NCI-H1694 (cell line): ENCODE measurements at places on chromosomes 4 and X.

DNA sequence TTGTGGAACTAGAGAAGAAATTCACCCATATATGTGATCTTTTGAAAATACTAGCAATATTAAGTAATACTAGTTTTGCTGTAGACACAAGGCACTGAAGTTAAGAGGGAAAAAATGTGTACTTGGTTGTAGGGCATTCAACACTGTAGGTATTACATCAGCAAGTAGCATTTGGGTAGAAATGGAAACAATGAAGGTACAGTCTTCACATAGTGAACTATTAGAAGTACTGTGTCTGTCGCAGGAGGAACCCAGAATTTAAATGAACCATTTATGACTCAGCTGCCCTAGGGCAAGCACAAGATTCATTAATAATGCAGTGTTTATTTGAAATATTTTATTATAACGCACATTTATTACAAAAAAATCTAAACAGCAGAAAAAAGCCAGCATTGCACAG, 572.7 kb upstream of the TENM3 start:
- DNase-seq, result no peak

DNA sequence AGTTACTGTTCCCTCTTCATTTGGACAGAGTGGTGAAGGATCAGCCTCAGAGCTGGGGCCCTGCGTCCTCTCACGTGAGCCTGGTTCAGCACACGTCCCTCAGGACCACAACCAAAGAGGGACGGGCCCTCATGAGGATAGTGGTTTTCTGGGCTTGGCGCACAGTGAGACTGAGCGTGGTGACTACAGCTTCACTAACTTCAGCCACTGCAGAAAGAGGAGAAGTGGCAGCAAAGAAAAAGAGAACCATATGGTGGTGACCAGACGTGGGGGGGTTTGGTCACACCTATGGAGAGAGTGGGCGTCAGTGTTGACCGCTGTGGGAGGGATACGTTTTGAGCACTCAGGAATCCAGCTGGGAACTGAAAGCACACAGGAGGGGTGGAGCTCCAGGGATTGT, 21.8 kb upstream of the TNIP3 start:
- no peak for DNase-seq

GRCh38 chr4:6662591-6662990, 22.1 kb downstream of the MRFAP1 start:
- DNase-seq, result no peak

DNA sequence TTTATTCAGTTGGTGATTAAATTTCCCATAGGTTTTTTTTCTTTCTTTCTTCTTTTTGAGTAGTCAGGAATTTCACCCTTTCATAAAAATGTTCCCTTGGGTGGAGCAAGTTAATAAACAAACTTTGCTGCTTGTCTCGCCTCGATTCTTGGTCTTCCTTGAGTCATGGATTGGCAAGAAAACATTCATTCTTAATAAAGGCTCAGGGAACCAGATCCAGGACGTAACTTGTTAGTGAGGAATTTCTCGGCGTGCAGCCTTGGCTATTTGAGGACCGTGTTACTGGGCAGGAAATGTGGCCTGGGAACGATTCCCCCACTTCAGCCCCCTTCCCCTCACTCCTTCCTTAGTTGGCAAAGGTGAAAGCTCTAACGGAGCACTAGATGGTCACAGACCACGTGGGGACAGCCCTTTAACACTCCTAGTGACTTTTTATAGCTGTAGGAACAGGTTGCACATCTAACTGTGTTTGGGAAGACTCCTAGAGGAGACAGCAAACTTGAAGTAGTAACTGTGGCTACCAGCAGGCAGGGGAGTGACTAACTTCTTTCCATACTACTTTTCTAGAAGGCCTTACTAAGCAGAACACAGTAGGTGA, 106.8 kb downstream of the UCHL1 start:
- no peak for DNase-seq
